NCI-H2081 treated with DMSO at 0.1 percent for 48 hours (cell line): ENCODE measurements at places on chromosomes 5 and 9.

GRCh38 chr9:95057101-95057500, 260.4 kb downstream of the FANCC start:
- DNase-seq = no peak

DNA sequence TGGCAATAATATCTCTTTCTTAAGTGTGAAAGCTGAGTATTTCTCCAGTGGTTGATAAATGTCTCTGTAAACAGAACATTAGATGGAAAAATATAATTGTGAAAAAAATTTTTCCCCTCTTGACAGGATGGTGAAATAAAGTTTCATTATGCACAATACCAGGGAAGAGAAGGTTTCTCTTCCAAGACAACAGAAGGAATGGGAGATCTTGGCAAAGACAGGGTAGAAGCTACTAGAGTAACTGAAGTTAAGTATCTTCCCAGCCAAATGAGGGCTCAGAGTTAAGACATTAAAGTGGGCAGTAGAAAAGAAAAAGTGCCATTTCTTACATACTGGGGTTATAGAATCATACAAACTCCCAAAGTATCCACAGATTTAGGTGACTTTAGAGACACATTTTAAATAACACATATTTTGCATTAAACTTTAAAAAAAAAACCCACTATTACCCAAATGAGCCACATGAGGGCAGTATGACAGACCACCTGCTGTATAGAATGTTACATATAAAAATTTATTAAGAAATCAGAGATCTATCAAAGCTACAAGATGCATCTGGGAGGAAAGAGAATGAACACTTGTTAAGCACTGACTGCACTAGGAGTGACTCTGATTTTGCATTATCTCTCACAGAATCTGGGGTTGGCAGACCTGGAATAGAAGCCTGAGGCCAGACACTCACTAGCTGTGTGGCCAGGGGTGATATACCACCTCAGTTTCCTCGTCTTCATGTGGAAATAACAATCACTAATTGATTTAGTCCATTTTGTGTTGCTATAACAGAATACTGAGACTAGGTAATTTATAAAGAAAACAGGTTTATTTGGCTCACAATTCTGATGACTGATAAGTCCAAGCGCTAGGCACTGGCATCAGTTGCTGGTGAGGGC, 98.5 kb downstream of the ARSB start:
- DNase-seq = no peak

GRCh38 chr5:15995341-15996052, 184.1 kb downstream of the MARCHF11 start:
- peak; percentile 16 for DNase-seq

GRCh38 chr5:10876006-10876744, 115.1 kb upstream of the DAP start:
- no peak for DNase-seq

DNA sequence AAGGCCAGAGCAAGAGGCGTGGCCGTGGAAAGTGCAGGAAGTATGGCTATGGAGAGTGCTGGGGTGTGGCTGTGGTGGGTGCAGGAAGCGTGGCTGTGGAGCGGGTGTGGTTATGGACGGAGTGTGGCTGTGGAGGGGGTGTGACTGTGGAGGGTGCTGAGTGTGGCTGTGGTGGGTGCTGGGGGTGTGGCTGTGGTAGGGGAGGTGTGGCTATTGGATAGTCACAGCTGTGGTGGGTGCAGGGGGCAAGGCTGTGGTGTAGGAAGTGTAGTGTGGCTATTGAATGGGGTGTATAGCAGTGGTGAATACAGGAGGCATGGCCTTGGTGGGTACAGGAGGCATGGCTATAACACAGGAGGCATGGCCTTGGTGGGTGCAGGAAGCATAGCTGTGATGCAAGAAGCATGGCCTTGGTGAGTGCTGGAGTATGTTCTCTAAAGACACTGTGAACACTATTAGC, 40.8 kb upstream of the SPATA31C2 start:
- no peak for DNase-seq

DNA sequence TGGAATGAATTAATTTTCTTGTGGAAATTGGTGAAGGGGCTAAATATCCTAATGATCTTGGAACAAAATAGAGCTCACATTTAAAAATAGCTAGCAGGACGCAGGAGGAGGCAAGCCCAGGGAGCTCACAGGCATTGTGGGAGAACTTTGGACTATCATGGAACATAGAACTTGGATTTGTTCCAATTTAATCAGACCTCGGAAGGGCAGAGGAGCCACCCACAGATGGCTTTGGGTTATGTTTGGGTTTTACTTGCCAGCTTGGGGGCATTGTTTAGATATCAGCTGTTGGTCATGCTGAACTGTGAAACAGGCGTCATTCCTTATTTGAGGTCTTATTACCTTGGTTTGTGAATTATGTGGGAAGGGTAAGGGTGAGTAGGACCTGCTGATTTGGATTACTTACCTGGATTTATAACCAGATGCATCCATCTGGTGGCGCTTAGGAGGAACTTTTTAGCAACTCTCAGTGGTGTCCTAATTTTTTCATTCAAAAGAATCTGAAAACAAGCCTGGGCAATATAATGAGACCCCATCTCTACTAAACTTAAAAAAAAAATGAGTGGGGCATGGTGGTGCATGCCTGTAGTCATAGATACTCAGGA, 14.1 kb upstream of the PTGR1 start:
- no peak for DNase-seq

- DNase-seq = no peak
Observed at GRCh38 chr5:81397176-81397575, 3.2 kb upstream of the ACOT12 start.

- DNase-seq = no peak
Observed at GRCh38 chr5:10485142-10485795, 43.6 kb downstream of the ROPN1L start.

DNA sequence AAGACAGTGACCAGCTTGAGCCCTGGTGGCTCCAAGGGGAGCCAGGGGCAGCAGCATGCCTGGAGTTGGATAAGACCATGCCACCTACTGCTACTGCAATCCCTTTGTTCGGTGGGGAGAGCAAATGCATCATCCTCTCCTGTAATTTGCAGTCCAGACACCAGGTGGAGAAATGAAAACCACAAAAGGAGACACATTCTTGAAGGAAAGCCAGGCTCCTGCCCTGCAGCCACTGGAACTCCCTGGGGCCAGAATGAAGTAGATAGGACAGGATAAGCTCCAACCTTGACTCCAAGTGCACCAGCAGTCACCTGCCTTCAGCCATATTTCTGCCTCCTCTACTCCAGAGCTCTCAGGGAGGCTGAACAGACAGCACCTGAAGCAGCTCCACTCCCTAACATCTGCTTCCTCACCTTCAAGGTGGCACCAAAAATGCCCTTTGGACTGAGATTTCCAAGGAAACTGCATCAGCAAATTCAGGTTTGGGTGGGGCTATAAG, 65.1 kb upstream of the IQGAP2 start:
- DNase-seq = no peak

GRCh38 chr5:41510176-41510831, at the start of gene PLCXD3:
TSS of gene PLCXD3 (minus strand) at chr5:41510601. CDS start at chr5:41510526, 75 bp downstream.
- peak; percentile 32 for DNase-seq

DNA sequence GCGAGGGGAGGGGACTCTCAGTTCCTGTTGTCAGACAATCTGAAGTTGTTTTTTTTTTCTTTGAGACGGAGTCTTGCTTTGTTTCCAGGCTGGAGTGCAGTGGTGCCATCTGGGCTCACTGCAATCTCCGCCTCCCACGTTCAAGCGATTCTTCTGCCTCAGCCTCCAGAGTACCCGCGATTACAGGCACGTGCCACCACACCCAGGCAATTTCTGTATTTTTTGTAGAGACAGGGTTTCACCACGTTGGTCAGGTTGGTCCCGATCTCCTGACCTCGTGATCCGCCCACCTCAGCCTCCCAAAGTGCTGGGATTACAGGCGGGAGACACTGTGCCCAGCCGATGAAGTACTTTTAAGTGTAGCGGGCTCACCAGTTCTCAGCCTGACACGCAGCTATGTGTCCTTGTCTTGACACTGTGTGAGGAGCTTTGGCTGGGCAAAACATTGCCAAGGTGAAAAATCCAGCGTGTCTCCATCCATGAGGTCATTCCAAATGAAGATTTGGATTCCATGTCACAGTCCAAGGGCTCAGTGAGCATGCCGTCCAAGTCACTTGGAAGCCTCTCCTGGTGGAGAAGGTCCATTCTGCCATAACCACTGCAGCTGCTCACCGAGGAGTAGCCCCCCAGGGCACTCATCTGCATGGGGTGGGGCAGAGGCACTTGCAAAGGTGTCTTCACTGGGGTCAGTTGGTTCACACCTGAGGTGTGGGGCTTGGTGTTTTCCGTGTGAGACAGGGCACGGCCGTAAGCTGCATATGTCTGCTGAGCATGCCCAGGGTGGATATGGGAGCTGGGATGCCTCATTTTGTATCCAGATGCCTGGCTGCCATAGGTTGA, 32.0 kb downstream of the OR2V1 start:
- DNase-seq = no peak

DNA sequence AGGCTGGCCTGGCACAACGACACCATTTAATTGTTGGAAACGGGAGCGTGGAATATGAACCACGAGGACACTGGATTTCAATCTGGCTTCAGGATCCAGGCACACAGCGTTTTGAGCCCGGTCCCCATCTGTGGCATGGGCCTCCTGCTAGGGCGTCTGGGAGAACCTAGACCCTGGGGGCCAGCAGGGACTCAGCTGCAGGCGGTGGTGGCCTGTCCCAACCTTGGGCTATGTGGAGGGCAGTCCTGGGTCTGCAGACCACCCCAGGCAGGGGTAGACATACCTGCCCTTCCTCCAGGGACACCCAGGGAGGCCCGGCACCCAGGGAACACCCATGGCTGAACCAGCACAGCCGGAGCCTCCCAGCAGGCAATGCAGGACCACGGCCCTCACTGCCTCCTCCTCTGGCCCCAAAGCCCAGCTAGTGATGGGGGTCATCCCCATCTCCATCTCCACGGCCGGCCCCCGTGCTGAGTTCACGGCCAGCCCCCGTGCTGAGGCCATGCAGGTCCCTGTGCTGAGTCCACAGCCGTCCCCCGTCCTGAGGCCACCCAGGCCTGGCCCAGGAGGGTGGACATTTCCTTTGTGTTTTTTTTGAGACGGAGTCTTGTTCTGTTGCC, 18.5 kb upstream of the UBAC1 start:
- DNase-seq = no peak

GRCh38 chr5:158995694-158996173, 104.0 kb downstream of the EBF1 start:
- no peak for DNase-seq

GRCh38 chr9:124389146-124389939, 25.9 kb downstream of the PSMB7 start:
- DNase-seq = no peak

GRCh38 chr5:177535125-177535524, 18.4 kb upstream of the DDX41 start:
- DNase-seq = no peak

DNA sequence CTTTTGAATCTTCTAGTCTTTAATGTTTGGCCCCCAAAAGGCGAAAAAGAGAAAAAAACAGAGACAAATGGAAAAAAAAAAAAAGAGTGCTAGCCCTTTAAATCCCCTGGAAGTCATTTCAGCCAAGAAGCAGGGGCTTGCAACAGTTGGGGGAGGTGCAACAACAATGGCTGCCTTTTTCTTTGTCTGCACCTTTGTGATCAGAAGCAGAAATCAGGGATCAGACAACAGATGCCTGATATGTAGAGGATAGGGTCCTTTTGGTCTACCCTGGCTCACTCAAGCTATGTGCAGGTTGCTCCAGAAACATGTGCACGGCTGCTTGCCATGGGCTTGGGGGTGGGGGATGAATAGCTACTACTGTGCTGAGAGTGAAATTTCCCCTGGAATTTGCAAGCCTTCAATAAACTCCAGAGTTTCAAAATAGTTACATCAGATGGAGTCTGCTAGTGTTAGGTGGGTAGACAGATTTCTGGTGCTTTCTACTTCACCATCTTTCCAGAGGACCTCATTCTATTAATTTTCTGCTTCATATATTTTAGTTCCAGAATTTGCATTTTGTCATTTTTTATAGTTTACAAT, 150.9 kb downstream of the FGF18 start:
- no peak for DNase-seq

- DNase-seq = no peak
Observed at GRCh38 chr5:132478366-132478871, 12.2 kb downstream of the IRF1 start.

DNA sequence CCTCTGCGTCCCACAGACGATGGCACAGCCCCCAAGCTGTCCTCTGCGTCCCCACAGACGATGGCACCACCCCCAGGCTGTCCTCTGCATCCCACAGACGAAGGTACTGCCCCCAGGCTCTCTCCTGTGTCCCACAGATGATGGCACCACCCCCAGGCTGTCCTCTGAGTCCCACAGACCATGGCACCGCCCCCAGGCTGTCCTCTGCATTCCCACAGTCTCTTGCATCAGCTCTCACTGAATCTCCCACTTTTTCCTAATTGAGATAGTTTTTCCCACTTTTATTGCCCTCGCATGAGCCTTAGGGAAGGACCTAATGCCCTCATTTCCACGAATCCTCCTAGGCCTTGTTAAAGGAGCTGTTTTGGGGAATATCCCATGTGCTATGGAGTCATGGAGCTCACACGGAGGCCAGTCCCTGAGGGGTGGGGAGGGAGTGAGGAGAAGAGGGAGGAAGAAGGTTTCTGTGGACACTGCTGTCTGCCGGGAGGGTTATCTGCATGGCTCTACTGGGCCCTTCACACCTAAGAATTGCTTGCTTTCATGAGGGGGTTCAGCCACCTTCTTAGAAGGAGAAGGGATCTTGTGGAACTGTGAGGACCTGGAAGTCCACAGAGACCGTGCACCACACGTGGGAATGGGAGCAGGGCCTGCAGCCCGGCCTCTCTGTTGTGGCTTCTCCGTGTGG, 58.2 kb upstream of the PTCH1 start:
- no peak for DNase-seq

GRCh38 chr5:52760695-52761366, 26.9 kb upstream of the ITGA1 start:
- DNase-seq = no peak

- no peak for DNase-seq
Observed at GRCh38 chr5:65151614-65152013, 330.1 kb downstream of the ADAMTS6 start.

DNA sequence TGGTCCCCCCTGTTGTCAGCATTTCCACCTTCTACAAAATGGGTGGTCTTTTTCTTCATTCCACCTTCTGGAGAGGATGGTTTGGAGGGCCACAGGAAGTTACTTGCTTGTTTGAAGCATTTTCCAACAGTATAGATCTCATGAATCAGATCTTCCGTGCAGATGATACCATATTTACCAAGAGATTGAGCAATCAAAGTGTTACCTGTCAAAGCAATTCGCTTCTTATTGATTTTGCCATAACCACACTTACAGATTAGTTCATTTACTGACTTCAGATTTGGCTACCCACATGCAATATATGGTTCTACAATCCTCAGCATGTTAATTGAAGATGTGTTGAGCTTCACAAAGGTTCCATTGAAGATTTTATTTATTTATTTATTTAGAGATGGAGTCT, 14.0 kb upstream of the TEX48 start:
- no peak for DNase-seq

DNA sequence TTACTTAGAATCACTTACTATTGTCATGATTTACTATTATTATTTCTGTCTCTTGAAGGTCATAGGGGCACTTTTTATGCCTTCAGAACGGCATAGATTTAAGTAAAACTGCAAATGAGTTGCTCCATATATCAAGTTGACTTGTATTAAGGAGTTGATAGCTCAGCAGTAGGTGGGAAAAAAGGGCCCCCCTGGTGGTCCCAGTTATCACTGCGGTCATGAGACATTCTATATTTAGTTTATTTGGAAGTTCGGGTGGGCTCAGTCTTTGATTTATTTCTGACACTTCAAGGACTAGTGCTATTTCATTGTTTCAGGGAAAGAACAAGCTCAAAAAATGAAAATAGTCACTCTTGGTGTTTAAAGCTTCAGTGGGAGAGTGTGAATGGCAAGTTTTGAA, 159.3 kb downstream of the SLC24A2 start:
- no peak for DNase-seq
